Epithelial cell of proximal tubule (primary cell): ENCODE measurements at places on chromosomes 1 and 21. TPM values are rescaled to one million over a fixed set of nuclear protein-coding genes. Genes with fewer than 3 reads are reported as not detected.

NPHP4 gene
- 7.5 and 8.8 TPM in 2 replicates for total RNA-seq

NCDN gene
- total RNA-seq: 12.5 and 15.2 TPM in 2 replicates

DNA sequence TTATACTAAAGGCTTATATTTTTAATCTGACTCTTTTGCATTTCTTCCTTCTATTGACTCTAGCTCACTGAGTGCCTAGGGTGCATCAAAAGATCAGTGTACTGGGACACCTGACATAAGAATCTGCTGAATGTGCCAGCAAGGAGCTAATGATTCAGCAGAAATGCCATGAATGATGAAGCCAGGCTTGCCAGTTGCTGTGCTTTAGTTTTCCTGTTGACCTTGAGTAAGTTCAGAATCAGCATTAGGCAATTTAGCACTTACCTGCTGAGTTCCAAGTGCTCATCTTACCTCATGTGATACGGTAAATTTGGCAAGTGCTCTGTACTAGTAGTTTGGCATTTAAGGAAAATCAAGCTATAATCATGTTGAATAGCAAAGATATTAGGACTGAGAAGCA lies 523.2 kb upstream of the B3GALT2 start:
- DNase-seq: peak; percentile 70

DNA sequence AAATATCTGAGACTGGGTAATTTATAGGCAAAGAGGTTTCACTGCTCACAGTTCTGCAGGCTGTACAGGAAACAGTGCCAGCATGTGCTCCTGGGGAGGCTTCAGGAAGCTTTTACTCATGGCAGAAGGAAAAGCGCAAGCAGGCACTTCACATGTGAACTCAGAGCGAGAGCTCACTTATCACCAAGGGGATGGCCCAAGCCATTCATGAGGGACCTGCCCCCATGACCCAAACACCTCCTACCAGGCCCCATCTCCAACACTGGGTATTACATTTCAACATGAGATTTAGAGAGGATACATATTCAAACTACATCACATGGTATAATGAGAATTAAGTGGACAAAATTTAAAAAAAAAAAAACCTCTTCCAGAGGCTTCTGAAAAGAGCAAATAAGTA lies 13.7 kb downstream of the WASF2 start:
- DNase-seq: no peak

DNA sequence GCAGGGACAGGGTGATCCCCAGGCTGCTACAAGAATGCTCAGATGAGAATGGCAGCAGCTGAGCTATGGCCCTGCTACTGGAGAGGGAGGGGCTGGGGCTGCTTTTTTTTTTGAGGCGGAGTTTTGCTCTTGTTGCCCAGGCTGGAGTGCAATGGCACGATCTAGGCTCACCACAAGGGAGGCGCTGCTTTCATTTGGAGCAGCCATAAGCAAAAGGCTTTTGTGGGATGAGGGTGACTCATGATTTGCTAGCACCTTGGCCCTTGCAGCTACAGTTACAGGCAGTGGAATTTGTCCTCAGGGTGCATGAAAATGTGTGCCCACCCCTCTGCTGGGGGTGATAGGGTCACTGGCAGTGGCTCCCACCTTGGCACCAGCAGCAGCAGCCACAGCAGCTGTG lies 32.4 kb upstream of the CYP4A22 start:
- no peak for DNase-seq

DNA sequence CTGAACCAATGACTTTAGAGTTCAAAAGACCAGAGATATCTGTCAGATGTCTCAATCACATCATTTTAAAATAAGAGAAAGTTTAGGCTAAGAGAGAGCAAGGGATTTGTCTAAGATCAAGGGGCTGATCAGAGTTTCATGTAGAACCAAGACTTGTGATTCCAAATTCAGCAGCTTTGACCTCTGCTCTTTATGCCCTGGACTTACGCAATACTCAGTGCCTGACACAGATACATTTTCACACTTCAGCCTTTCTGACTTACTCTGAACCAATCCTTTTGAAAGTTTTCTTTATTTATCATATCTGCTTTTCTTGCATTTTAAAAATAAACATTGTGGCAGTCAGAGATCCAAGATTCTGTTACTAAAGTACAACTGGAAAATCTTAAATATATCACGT lies 428.0 kb downstream of the PLPP3 start:
- no peak for DNase-seq

DNA sequence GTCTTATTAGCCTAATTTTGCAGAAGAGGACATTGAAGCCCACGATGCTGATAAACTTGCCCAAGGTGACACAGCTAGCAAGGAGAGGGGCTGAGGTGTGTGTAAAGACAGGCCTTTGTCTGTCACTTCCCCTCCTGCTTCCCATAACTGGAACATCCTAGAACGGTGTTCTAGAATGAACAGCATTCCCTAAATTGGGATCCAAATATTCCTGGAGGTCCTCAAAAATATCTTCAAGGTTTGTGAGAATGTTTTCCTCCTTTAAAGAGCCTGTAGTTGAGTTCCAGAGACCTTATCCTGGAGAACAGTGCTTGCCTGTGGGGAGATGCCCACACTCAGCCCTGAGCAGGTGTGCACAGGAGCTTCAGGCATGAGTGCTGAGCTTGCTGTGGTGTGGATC lies 41.5 kb upstream of the SAMD13 start:
- DNase-seq: no peak

GRCh38 chr1:7313826-7314225 lies 457.3 kb upstream of the VAMP3 start:
- no peak for DNase-seq

- DNase-seq: no peak
Measured at GRCh38 chr1:245463392-245464165, 308.8 kb downstream of the KIF26B start.

DNA sequence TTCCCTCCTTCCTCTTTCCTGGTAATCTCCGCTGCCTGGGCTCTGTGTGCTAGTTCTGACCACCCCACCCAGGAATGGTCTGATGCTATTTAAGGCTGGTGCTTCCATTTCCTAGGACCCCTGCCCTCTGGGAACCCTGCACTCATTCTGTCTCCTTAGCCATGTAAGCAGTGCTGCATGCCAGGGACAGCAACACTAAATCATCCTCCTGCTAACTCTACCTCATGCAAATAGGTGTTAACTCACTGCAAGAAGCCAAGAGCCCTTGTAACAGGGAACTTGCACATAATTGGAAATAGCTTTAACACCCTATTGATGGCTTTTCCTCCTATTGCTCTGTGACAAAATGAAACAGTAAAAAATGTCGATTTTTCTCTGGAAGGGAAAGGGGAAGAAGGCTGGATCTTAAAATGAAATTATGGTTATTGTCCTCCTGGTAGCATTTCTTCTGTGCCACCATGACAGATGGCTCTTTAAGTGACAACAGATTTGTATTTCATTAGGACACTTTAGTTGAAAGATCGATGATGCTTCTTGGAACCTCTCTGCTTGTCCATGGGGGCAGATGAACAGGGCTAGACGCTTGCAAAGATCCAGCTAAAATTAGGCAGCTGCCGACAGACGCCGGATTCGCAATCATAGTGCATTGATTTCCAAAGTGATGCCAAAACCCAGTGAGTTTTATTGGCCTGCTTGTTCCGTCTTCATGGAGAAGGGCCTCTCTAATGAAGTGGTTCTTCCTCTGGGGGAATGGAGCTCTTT lies 551.7 kb downstream of the MATN1 start:
- DNase-seq: no peak
